Breast epithelium (tissue), 4 donors: ENCODE measurements at places on chromosomes 4 and X. TPM values are rescaled to one million over a fixed set of nuclear protein-coding genes. Genes with fewer than 3 reads are reported as not detected.

DGKQ gene
- total RNA-seq: 5.3 TPM

POLR2B gene
- total RNA-seq: 71.4 TPM

TSPAN7 gene
- total RNA-seq: 26.9 TPM

FAM53A gene
- total RNA-seq: 4.6 TPM

IL2 gene
- not detected for total RNA-seq

MXRA5 gene
- 6.6 TPM for total RNA-seq

REPS2 gene
- 13.1 TPM for total RNA-seq

IL15 gene
- 4.0 TPM for total RNA-seq

GPC4 gene
- total RNA-seq: 5.2 TPM

ASMT gene
- total RNA-seq: not detected

SUV39H1 gene
- 7.0 TPM for total RNA-seq

ADH1A gene
- total RNA-seq: not detected

GATA1 gene
- total RNA-seq: not detected

FATE1 gene
- not detected for total RNA-seq

HERC5 gene
- 5.9 TPM for total RNA-seq

NEIL3 gene
- total RNA-seq: not detected

MAGEB2 gene
- total RNA-seq: not detected

RPA4 gene
- total RNA-seq: 4.3 TPM

MAGEB10 gene
- not detected for total RNA-seq

TIMM17B gene
- total RNA-seq: 40.8 TPM

PDLIM3 gene
- total RNA-seq: 25.3 TPM

CT45A1 gene
- not detected for total RNA-seq

HS6ST2 gene
- total RNA-seq: 0.32 TPM

SCRG1 gene
- total RNA-seq: 0.48 TPM

HDAC8 gene
- total RNA-seq: 29.1 TPM

SPANXA1 gene
- total RNA-seq: not detected

ZNF711 gene
- 6.2 TPM for total RNA-seq

GPR34 gene
- total RNA-seq: 18.0 TPM

TGIF2LX gene
- total RNA-seq: not detected

RPS6KA6 gene
- 0.96 TPM for total RNA-seq

FAM47E gene
- total RNA-seq: 6.1 TPM

DACH2 gene
- not detected for total RNA-seq

LONRF3 gene
- 16.0 TPM for total RNA-seq

CTAG1A gene
- total RNA-seq: not detected

SPATA18 gene
- total RNA-seq: 11.0 TPM
